Left renal cortex interstitium (tissue), 4 donors: ENCODE measurements at places on chromosomes 16 and 17.

DNA sequence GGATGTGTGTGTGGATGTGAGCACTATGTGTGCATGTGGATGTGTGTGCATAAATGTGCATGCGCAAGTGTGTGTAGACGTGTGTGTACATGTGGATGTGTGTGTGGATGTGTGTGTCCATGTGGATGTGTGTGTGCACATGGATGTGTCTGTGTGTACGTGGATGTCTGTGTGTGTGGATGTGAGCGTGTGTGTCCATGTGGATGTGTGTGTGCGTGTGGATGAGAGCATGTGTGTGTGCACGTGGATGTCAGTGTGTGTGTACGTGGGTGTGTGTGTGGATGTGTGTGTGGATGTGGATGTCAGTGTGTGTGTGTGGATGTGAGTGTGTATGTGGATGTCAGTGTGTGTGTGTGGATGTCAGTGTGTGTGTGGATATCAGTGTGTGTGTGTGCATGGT lies 63.6 kb upstream of the DOC2B start:
- no peak for DNase-seq

DNA sequence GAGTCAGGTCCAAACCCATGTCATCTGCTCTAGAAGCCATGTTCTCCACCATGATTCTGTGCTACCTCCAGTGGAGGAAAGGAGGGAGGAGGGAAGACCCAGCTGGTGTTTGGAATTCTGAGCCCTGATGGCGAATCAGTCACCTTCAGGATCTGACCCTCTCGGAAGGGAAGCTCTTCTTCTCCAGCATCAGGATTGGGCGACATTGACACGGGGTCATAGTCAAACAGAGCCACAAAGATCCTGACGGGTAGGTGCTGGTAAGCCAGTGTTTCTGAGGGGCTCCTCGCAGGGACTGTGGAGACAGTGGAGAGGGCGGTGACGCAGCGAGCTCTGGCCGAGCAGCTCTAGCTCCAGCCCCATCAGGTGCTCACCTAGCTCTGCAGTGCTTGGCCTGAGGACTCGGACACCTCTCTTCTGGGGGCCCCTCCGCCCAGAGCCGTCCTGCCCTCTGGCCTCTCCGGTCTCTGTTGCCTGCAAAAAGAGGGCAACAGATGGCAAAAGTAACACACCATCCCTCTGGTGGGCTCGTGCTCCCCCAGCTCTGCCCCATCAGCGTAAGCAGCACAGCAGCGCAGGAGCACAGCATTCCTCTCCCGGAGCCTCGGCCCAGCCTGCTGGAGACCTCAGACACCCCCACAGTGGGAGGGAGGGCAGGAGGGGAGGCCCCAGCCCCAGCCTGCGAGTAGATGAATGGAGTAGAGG lies 21.0 kb downstream of the TSPOAP1 start:
- no peak for DNase-seq

- DNase-seq, result peak; percentile 16
Measured at GRCh38 chr17:28811651-28812090, 30.9 kb downstream of the FAM222B start.

GRCh38 chr17:77475016-77475976 lies 334.5 kb downstream of the SEC14L1 start:
- no peak for DNase-seq

- DNase-seq, result no peak
Measured at GRCh38 chr17:46758614-46759013, 59.9 kb downstream of the WNT3 start.

DNA sequence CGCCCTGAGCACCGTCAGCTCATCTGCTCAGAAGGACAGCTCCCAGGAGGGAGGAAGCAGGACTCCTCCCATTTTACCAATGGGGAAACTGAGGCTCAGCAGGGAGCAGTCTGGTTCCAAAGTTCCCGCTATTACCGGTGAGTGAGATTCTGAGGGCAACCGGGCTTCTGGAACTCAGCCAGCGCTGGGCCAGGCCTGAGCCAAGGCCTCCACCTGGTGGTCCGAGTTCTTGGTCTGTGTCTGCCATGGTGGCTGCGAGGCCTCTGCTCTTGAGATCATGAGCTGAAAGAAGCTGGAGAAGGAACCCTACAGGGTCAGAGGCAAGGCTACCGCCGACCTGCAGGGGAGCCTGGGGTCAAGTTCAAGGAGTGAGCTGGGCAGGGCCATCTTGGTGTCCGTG lies 110.8 kb upstream of the GSE1 start:
- no peak for DNase-seq

DNA sequence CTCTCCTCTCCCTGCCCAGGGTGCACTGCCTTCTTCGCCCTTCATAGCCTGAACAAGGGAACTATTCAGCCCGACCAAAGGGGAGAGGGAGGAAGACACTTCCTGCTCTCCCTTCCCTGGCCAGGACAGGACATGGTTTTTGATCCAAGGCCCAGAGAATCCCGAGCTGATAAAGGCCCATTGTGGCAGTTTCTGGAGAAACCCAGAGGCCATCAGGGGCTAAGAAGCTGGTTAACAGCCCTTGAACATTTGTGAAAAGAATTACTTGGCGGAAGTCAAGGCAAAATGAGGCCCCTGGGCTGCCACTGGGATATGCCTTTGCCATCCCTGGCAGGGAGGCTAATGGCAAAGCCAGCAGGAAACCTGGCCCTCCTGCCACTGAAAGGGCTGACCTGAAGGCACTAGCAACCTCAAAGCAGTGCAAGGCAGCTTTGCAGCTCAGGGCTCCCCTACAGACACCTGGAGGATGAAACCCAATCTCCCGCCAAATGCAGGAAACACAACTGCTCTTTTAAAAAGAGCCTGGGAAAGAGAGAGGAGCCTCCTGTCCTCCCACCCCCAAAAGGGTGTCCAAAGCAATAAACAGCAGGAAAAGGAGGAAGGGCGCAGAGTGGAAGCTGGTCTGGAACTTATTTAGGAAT lies 12.6 kb downstream of the PHB1 start:
- DNase-seq, result no peak

GRCh38 chr17:80891397-80892018 lies 100.1 kb upstream of the CHMP6 start:
- DNase-seq, result no peak

GRCh38 chr17:30557916-30558685 lies 80.9 kb downstream of the GOSR1 start:
- DNase-seq, result no peak

DNA sequence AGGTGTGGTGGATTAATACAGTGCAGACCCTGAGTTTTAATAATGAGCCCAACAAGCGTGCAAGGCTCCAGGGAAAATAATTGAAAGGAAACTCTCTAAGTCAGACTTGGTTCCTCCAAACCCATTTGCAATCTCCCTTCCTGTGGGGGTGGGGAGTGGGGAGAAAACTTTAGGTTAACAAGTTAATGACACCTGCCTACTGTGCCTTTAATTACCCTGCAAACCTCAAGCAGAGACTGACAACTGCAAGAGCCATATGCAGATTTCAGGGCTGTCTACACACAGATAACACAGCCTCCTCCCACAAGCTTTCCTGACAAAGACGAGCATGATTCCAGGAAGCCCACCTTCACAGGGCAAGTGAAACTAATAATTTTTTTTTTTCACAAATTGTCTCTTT lies 359.3 kb downstream of the HS3ST4 start:
- DNase-seq, result no peak

GRCh38 chr16:50136399-50136798 lies 16.7 kb upstream of the TENT4B start:
- DNase-seq, result no peak

DNA sequence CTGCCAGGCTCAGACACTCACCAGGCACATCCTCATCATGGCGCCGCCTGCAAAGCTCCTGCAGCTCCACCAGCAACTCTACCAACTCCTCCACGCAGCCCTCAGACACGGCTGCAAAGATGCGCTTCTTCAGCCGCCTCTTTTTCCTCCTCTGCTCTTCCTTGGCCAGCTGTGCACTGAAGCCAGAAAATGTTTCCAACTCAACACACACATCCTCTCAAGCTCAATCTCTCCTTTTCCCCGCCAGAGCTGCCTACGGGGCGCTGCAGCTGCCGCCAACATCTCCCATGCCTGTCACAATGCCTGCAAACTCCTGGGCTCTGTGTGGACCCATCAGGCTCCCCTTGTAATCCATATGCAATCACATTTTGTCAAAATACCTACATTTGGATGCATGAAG lies 14.2 kb downstream of the TRPV3 start:
- DNase-seq, result no peak

- no peak for DNase-seq
Measured at GRCh38 chr16:56350491-56351405, 74.6 kb downstream of the AMFR start.

DNA sequence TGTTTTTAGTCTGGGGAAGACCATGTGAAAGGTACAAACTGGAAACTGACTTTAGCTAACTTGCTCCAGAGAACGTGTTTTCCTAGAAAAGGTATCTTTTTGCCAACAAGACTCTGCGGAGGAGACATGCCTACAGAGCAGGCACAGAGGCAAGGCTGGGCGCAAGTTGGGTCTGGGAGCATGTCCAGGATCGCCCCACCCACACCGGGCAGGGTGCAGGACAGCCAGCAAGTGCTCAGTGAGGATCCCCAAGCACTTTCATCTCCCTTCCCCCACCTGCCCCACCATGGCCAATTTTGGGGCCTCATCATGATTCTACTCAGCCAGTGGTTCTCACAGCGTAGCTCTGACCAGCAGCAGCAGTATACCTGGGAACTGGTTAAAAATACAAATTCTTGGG lies 18.2 kb upstream of the ROGDI start:
- no peak for DNase-seq

DNA sequence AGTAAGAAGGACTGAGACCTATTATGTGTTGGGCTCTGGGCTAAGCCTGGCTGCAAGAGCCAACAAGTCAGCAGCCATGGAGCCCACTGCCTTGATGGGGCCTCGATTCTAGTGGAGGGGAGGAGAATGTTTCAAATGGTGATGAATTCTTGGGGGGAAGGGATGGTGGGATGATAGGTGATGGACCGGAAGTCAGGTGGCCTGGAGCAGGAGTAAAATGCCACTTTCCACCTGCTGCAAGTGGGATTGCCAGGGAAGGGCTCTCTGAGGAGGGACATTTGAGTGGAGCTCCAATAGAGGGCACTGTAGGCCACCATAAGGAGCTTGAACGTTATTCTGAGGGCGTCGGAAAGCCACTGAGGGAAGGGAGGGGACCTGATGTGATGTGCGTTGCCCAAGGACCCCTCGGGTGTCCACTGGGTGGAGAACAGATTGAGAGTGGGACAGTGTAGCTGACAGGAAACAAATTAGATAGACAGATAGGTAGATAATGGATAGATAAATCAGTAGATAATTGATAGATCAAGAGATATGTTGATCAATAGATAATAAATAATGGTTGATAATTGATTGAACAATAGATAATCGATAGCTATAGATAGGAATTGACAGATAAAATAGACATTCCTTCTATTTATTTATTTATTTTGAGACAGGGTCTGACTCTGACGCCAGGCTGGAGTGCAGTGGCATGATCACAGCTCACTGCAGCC lies 18.2 kb upstream of the NXPH3 start:
- DNase-seq, result no peak

DNA sequence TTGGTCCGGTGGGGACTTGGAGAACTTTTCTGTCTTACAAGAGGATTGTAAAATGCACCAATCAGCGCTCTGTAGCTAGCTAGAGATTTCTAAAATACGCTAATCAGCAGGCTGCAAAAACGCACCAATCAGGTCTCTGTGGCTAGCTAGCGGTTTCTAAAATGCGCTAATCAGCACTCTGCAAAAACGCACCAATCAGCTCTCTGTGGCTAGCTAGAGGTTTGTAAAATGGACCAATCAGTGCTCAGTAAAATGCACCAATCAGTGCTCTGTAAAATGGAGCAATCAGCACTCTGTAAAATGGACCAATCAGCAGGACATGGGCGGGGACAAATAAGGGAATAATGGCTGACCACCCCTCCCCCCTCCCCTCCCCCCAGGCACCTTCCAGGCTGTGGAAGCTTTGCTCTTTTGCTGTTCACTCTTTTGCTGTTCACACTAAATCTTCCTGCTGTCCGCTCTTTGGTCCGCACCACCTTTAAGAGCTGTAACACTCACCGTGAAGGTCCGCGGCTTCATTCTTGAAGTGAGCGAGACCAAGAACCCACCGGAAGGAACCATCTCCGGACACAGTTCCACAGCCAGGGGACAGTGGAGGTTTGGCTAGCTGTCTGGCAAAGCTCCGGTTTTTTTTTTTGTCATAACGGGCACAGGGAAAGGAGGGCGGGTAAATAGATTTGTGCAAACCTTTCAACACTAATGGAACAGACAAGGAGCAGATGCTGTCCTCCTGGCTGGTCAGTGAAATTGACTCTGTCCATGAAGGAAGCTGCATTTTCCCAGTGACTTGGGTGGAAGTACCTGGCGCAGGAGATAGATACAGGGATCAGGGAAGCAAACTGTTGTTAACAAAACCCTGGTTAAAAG lies 8.3 kb downstream of the PITPNC1 start:
- no peak for DNase-seq

GRCh38 chr16:30027588-30028437 lies 3.3 kb downstream of the TLCD3B start:
- no peak for DNase-seq

GRCh38 chr16:52690468-52690867 lies 143.5 kb upstream of the TOX3 start:
- no peak for DNase-seq

DNA sequence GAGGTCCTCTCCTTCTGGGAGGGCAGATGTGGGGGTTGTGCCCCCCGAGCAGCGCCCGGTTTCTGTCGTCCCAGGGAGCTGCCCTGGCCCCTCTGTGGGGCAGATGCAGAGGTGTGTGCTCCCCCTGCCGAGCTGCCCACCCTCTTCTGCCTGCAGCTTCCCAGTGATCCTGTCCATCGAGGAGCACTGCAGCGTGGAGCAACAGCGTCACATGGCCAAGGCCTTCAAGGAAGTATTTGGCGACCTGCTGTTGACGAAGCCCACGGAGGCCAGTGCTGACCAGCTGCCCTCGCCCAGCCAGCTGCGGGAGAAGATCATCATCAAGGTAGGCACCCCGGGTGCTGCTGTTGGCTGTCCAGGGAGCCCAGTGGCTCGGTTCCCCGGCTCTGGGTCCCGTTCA lies 110.8 kb downstream of the SDR42E1 start:
- DNase-seq, result no peak

DNA sequence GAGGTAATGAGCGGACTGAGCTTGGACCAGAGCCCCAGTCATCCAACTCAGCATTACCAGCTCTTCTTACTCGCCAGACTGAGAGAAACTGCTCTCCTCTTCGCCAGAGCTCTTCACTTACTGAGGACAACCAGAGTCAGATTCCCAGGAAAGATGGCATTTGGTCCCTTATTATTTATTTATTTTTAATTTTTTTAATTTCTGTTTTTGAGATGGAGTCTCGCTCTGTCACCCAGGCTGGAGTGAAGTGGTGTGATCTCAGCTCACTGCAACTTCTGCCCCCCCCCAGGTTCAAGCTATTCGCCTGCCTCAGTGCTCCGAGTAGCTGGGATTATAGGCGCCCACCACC lies 23.3 kb downstream of the DEXI start:
- DNase-seq, result no peak
